K562 (cell line): ENCODE measurements at places on chromosomes 6 and 20. TPM values are rescaled to one million over a fixed set of nuclear protein-coding genes. Genes with fewer than 3 reads are reported as not detected.

GRCh38 chr6:32096394-32097258 is 12.5 kb downstream of the TNXB start:
- no peak for DNase-seq

Gene ZNF391
- 5.6 and 5.9 TPM in 2 replicates for polyA plus RNA-seq

Gene OR2B6
- polyA plus RNA-seq: 11.7 and 15.2 TPM in 2 replicates

DNA sequence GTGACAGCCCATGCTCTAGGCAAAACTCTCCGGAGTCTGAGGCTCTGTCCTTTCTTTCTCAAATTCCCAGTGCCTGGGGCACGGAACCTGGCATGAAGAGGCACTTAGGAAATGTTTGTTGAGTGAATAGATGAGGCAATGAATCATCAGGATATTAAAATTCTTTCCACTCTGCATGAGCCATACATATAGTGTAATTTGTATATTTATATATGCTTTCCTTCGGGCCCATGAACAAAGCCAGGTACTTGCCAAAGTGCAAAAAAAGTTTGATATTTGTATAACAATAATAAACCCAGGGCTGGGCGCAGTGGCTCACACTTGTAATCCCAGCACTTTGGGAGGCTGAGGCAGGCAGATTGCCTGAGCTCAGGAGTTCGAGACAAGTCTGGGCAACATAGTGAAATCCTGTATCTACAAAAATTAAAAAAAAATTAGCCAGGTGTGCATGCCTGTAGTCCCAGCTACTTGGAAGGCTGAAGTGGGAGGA is 212.3 kb upstream of the ZNF217 start:
- no peak for DNase-seq

- no peak for DNase-seq
These were observed 358.2 kb upstream of the ID4 start for GRCh38 chr6:19478992-19479391.

DNA sequence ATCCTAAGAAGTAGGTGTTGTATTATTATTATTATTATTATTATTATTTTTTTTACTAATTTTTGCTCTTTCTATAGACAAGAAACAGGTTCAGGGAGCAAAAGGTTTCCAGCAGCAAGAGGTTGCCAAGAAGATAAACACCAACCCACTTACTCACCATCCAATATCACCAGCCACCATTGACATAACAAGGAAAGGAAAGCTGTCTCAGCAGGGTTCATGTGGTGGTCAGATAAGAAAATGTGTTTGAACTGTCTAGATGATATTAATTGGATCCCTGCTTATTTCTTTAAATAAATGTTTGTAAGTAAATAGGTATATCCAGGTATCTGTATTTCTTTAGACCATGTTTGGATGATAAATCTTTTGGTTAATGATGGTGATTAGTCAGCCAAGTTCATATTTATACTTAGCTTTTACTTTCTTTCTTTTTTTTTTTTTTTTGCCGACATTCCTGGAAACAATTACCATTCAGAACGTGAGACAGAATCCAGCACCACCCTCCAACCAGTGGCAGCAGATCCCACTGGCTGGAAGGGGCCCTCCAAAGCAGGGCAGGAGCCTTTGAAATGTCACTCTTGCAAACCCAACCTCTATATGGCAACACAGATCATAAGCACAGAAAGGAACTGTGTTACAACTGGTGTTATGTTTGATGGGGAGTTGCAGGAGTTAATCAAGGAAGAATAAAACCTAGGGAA is 139.2 kb upstream of the ECI2 start:
- DNase-seq: peak; percentile 60

GRCh38 chr6:137821491-137821890 is 45.6 kb upstream of the TNFAIP3 start:
- no peak for DNase-seq

DNA sequence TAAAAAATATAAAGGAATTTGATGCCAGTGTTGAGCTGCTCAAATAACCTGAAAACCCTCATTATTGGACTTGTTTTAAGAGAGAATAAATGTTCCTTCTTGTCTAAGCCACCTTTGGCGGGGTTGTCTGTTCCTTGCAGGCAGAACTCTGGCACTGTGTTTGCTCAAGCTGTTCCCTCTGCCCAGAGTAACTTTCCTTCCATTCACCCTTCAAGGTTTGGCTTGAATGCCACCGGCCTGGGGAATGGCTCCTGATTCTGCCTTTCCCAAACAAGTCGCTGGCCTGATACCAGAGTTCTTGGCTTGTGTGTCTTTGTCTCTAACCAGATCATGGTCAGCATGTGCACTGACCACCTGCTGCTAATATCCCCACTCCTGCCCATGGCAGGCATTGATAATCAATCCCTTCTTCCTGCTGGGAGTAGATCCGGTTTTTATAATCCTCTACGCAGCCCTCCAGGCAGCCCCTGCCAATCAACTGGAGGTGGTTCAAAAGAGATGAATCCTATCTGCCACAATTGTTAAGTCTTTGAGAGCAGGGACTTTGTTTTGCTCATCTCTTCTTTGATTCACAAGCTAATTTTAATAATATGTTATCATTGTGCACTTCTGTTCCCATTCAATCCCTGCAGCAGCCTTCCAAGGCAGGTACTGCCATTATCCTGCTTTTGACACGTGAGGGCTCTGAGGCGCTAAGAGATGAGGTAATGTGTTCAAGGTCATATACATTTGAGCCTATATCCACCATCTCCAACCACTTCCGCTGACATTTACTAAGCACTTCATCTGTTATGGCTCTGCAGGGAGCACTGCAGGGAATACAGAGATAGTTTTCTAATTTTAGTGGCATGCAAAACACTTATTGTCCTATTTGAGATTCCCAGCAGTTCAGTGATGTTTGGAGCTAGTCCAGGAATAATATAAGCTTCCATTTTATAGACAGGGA is 3.1 kb upstream of the CCM2L start:
- DNase-seq: no peak

DNA sequence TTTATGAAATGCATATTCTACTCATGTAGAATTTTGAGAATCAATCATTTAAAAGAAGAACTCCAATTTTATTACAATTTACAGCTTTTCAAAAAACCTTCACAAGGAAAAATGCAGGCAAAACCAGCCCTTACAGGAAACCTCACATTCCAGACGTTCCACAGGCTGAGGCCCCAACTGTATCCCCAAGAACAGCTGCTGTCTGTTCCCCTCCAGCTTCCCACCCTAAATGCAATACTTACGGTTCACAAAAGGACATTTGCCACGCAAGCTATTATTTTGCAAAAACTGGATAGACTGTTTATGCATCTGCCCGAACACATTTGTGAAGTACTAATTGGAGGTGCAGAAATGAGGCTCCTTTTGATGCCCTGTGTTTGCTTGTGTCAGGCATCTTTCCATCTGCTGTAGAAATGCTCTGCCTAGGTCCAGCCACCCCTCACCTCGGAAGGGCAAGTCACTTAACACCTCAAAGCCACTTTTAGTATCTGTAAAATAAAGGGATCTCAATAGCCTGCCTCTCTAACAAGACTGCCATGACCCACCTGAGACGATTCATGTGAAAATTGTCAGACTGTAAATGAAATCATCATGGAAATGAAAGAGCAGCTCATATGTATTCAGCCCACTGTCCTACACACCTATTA is 26.5 kb downstream of the PDE10A start:
- DNase-seq: no peak

Gene PDE10A
- polyA plus RNA-seq: not detected in 2 replicates
